ENCODE measurements at places on chromosomes 5 and 9.

DNA sequence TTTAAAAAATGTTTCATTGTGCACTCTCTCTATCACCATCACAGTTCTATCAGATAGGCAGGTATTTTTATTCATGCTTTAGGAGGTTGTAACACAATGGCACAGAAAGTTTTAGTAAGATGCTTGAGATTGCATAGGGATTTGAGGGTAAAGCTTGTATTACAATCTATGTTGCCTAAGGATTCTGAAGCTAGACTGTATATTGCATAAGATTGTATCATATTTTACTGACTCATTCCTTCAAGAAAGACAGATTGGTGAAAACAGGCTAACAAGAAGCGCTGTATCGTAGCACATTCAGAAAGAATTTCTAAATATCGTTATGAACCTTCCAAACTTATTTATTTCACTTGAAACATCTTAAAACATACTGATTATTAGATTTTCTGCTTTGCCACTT, 577.7 kb downstream of the EBF1 start:
- DNase-seq = no peak

DNA sequence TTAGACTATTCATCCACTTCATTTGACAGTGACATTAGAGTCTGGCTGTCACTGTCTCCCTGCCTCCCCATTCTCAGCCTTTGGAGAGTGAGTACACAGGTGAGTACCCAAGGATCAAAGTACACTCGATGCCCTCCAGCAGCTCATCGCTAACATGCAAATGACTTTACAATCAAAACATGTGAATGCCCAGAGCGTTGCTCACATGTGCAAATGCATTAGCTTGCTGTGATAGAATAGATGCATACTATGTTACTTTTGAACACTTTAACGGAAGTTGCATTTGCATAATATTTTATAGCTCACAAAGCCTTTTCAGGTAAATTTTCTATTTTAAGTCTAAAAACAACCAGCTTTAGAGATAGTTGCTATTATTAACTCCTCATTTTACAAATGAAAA, 107.6 kb downstream of the SYK start:
- DNase-seq = no peak

DNA sequence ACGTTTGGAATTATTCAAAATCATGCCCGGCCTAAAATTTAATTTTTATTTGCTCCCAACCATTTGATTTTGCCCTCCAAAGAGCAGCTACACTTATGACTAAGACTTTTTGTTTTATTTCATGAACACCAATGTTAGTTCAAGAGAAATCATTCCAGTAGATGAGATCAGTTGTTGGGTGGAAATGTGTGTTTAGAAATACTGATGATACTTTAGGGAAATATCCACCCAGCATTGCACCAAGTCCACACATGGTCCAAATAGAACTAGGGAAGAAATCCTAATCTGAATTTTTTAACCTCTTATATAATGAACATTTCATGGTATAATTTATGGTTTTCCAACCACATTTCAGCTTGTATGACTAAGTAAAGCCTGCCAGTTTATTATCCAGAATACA, 28.3 kb upstream of the GOLPH3 start:
- DNase-seq = no peak

DNA sequence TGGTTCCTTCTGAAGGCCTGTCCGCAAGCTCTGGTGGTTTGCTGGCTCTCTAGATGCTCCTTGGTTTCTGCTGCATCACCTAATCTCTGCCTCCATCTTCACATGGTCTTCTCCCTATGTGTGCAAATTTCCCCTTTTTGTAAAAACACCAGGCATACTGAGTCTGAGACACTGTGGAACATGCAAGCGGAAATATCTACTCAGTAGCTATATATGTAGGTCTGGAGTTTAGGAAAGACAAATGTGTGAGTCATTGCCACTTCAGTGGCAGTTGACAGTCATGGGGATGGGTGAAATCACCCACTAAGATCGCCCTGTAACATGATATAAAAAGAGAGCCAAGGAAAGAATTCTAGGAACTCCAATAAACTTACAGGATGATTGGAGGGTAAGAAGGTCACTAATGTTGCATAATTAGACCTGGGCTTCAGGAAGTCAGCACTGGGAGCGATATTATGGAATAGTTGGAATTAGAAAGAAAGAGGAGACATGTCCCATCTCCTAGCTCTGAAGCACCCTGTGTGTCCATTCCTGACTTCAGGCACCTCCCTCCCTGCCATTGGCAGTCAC, 22.7 kb upstream of the UBLCP1 start:
- DNase-seq = no peak

DNA sequence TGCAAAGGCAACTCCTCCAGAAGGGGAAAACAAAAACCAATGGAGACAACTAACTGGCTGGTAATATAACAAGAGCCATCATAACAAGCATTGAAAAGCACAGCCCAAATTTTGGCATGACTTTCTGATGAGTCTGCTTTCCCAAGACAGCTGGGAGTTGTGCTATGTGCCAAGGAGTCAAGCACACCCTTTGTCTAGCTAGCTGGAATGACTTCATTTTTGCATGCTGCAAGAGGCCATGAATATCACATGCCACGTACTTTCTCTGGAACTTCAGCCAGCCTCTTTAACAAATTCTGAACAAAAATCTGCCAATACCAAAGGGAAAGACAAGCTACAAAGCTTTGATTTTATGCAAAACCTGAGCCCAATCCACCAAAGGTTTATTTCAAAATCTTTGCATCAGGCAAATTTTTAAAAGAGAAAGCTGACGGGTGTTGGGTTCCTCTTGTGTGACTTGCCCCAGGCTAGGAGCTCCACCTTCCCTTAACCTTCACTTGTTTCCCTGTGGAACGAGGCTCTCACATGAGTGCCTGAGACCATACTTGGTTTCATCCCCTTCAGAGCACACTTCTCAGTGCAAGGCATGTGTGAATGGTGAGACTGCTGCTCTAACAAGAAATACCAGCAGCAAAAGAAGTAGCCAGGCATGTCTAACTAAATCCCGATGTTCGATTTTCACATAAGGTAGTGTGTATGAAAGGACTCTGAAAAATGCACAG, 47.3 kb downstream of the S1PR3 start:
- no peak for DNase-seq

DNA sequence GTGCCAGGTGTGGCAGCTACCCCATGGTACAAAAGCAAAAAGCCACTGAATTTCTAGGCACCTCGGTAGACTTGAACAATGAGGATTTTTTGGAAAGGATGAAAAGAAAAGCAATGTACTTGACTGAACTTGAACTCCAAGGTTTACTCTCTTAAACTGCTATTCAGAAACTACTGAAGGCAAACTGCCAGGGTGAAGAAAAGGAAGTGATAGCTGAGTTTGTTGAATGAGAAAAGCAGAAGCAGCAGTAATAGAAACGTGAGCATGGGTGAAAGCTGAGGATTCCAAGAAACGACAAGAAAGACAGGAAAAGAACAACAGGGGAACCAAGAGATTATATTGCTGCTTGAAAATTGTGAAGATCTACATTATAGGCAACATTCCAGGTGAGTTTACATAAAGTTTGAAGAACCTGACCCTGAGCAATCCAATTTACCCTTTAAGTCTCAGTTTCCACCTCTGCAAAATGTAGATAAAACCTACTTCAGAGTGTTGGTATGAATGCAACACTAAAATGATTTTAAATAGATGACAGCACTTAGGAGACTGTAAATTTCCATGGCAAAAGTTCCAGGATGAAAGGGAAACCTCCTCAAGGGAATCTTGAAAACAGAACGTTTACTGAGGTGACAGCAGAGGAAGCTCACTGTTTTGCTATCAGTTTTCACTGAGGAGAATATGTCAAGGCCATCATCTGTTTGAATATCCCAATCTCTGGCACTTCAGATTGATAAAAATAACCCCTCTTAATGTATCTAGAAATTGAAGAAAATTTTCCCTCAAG, 245.8 kb downstream of the SPATA31D1 start:
- DNase-seq = no peak

- DNase-seq = no peak
Observed at GRCh38 chr5:88675708-88676636, 207.0 kb downstream of the MEF2C start.

DNA sequence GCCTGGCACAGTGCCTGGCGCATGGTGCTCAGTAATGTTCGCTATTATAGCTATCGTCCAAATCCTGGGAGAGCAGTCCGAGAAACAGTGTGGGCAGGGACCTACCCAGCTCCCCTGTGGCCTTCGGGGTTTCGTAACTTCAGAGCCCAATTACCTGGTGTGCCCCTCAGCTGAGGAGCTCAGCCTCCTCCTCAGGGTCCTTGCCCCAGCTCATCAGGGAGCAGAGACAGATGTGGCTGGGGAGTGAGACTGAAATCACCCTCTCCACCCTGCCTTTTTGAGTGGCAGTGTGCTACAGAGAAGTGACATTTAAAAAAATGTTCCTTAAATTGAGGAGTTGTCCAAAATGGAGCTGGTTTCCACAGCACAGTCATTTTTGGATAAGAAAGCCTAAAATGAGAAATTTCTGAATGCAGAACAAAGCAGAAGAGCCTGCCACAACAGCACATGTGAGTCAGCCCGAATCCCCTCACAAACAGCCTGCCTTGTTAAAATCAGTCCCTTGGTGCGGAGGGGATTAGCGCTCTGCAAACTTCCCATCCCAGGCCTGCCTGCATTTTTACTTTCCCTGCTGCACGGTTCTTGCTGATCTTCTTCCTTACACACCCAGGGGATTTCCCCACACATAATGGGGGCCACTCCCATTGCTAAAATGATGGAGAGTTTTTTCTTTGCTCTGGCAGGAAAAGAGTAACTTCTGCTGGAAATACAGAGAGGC, 78.1 kb upstream of the PITX1 start:
- DNase-seq = no peak

- no peak for DNase-seq
Observed at GRCh38 chr5:160259341-160259740, 30.0 kb downstream of the FABP6 start.

DNA sequence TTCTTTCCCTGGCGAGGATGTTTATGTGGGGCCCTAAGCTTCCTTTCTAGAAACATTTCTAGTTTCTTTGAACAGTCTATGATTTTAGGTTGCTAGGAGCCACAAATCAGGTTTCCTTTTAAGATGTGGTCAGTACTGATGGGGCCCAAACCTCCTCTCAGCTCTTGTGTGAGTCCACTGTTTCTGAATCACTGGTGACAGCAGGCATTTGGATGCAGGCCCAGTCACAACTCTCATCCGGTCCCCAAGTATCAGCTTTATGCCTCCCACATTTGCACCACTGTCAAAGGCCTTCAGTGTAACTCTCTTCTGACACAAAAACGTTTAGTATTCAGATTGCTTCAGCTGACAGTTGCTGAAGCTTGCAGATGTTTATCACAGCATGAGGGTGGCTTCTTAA, 7.8 kb downstream of the DMRT2 start:
- no peak for DNase-seq

GRCh38 chr9:99833735-99834134, 12.1 kb downstream of the NR4A3 start:
- no peak for DNase-seq

- no peak for DNase-seq
Observed at GRCh38 chr5:83340511-83340918, 131.0 kb upstream of the VCAN start.

- no peak for DNase-seq
Observed at GRCh38 chr9:75116306-75116705, 28.0 kb downstream of the OSTF1 start.

GRCh38 chr9:79719989-79720388, 148.2 kb downstream of the TLE4 start:
- DNase-seq = no peak
